ENCODE measurements at places on chromosomes 16 and 17. TPM values are rescaled to one million over a fixed set of nuclear protein-coding genes. Genes with fewer than 3 reads are reported as not detected.

Gene C17orf50
- polyA plus RNA-seq: not detected

Gene PLA2G15
- 33.2 TPM for polyA plus RNA-seq

Gene CA4
- polyA plus RNA-seq: 7.1 TPM

Gene PRSS21
- polyA plus RNA-seq: 0.28 TPM

Gene ZFPM1
- 1.8 TPM for polyA plus RNA-seq

Gene SEPTIN12
- polyA plus RNA-seq: not detected

DNA sequence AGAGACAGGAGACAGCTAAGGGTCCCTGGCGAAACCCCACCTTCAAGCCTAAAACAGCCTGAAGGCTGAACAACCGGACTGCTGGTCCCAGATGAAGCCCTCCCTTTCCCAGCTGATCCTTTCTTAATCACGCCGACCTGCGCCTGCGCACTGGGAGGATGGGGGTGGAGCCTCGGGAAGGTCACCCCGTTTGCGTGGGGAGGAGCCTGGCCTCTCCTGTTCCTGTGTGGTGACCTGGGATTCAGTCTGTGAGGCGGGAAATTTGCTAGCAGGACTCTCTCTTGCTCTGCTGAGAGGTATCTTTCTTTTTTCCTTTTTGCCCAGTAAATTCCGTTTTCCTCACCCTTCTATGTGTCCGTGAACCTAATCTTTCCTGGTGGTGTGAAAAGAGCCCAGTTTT, 9.6 kb downstream of the FAM20A start:
- no peak for DNase-seq

DNA sequence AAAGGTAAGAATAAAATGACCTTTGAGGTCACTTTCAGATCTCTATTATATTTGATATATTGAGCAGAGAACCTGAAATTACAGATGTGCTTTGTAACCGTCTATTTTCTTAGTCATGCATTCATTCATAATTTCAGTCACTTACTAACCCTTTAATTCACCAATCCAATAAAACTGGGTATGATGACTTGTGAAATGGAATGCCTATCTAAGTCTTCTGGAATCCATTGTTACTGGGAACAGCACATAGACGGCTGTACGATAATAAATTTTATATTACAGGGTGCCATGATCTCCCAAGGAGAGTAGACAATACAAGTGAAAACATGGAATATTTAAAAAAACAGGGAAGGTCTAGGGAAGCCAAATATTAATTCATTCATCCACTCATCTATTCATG, 22.9 kb downstream of the CDH11 start:
- no peak for DNase-seq

- DNase-seq: no peak
Observed at GRCh38 chr16:81645266-81645694, 133.8 kb upstream of the PLCG2 start.

- no peak for DNase-seq
Observed at GRCh38 chr16:71853413-71853812, 7.6 kb downstream of the ATXN1L start.

GRCh38 chr17:73255671-73256181, 6.0 kb downstream of the CPSF4L start:
- no peak for DNase-seq

DNA sequence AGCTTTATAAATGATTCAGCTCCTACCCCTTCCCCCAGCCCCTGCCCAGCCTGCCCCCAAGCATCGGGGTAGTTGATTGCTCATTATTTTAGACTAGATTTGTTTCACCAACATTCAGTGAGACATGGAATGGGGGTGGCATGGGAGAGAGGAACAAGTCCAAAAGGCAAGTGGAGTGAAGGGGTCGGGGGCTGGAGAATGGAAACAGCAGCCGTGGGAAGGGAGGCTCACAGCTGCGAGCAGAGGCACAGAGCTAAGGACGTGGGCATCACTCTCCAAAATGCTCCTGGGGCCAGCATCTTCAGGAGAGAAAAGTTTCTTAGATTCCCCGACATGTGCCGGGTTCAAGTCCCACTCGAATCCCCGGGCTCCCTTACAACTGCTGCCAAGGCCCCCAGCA, 19.3 kb downstream of the PIPOX start:
- DNase-seq: no peak

- no peak for DNase-seq
Observed at GRCh38 chr16:23908790-23909189, 73.0 kb downstream of the PRKCB start.

DNA sequence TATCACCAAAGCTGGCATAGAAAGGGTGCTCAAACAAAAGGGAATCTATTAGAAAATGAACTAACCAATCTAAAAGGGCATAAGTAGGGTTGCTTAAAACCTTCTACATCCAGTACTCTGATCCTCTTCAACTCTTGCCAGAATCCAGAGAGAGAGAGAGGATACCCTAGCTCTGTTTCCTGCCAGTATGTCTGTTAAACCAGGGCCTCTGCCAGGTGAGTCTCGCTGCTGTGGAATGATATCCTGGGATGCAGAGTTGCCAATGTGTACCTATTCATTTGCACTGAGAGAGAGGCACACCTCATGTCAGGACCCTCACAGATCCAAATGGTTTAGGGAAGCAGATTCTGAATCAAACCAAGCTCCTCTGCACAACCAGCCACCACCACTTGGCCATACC, 79.8 kb upstream of the DYNLRB2 start:
- no peak for DNase-seq

- no peak for DNase-seq
Observed at GRCh38 chr17:72426948-72427760, 306.3 kb downstream of the SOX9 start.

DNA sequence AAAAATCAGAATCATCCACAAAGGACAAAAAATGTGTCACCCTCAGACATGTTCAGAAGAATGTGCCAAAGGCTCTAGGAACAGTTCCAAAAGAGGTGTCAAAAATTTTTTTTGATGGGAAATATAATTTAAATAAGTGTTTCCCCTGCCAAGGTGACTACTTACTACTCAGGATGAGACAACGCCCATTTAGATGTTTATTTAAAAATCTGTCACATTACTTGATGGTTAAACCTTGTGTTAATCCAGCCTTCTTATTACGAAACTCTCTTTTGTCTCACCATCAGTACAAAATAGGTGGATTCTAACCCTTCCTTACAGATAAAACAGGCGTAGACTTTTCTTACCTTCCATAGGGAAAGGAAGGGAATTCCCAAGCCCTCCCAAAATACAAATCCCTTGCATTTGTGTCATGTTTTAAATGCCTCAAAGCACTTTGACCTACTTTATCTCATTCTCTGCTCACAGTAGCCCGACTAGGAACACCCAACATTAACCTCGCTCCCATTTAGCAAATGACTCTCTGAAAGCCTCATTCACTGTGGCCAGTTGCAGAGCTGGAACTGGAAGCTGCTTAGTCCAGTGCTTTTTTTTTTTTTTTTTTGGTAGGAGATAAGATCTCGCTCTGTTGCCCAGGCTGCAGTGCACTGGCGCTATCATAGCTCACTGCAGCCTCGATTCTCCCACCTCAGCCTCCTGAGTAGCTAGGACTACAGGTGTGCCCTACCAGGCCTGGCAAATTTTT, 5.8 kb upstream of the GNA13 start:
- DNase-seq: no peak

GRCh38 chr17:76371656-76372628, 12.5 kb upstream of the SPHK1 start:
- no peak for DNase-seq

All from forelimb muscle (tissue), 1 donor.